ENCODE measurements at places on chromosomes 7 and 10. TPM values are rescaled to one million over a fixed set of nuclear protein-coding genes. Genes with fewer than 3 reads are reported as not detected.

The SYT15B gene
- total RNA-seq = not detected

- H3K27me3 ChIP-seq = peaks cover 2% of the 10 kb centered on the region
- DNase-seq = no peak
- H3K36me3 ChIP-seq = no peaks in the 10 kb centered on the region
- peaks cover 16% of the 10 kb centered on the region for H3K4me1 ChIP-seq
- no peak overlapping the region for H3K27ac ChIP-seq
Measured at GRCh38 chr10:12332572-12333379, 16.6 kb upstream of the CAMK1D start.

GRCh38 chr10:17088118-17088806 lies 41.3 kb downstream of the CUBN start:
- H3K4me3 ChIP-seq = no peak overlapping the region
- DNase-seq = no peak
- H3K36me3 ChIP-seq = peaks cover 4% of the 10 kb centered on the region
- peaks cover 11% of the 10 kb centered on the region for H3K4me1 ChIP-seq

GRCh38 chr7:110311556-110311955 lies 779.4 kb upstream of the LRRN3 start:
- no peak overlapping the region for H3K27ac ChIP-seq
- no peaks in the 10 kb centered on the region for H3K4me1 ChIP-seq
- no peak overlapping the region for H3K4me3 ChIP-seq
- H3K36me3 ChIP-seq = no peaks in the 10 kb centered on the region
- DNase-seq = no peak

DNA sequence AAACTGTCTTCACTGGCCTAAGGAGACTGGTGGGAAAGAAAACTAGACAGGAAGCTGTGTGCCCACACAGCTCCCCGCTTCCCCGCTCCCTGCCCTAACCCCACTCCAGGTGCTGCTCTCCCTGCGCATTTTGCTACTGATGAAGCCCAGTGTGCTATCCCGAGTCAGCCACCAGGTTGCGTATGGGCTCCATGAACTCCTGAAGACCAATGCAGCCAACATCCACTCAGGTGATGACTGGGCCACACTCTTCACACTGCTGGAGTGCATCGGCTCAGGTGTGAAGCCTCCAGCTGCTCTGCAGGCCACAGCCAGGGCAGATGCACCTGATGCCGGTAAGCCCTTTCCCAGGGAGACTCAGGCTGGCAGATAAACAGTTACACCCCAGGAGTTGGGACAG lies 20.3 kb upstream of the NFKB2 start:
- H3K4me3 ChIP-seq = no peak overlapping the region
- no peak overlapping the region for H3K27ac ChIP-seq
- H3K4me1 ChIP-seq = no peaks in the 10 kb centered on the region
- peaks cover 53% of the 10 kb centered on the region for H3K36me3 ChIP-seq

DNA sequence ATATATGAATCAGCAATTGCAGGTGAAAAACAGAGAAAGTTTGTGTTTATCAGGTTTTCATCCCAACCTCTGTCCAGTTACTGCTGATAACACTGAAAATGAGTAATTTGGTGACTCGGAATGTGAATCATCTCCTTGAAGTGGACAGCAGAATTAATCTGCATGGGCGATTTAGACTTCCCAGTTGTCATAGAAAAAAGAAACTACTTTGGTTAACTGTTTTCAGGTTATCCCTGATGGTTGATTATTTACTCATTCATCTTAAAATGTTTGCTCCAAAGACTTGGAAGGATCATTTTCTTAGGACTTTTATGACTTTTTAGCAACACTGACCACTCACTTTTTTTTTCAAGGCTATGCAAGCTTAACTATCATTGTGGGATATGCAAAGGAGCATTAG lies 504.1 kb upstream of the ANKRD30A start:
- H3K4me1 ChIP-seq = no peaks in the 10 kb centered on the region
- no peaks in the 10 kb centered on the region for H3K36me3 ChIP-seq
- no peak overlapping the region for H3K4me3 ChIP-seq

DNA sequence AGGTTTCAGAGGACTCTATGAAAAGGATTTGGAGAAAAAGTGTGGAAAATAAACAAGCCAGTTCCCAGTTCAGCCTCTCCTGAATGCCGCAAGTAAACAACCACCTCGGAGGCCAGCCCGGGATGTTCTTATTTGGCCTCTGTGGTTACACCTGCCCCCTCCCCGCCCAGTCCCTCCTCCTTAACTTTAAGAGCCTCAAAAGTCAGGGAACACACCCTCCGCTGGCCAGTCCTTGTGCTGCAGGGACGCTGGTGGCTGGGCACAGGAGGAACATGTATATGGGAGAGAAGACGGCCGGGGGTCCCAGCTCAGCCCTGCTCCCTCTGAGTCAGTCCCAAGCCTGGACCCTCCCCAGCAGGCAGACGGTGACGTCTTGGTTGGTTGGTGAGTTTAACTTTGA lies 6.1 kb downstream of the CHST3 start:
- peaks cover 12% of the 10 kb centered on the region for H3K4me1 ChIP-seq
- no peak overlapping the region for H3K4me3 ChIP-seq
- no peaks in the 10 kb centered on the region for H3K36me3 ChIP-seq
- no peak overlapping the region for H3K27ac ChIP-seq
- peaks cover 28% of the 10 kb centered on the region for H3K27me3 ChIP-seq

GRCh38 chr7:85014936-85015660 lies 171.8 kb downstream of the SEMA3D start:
- no peaks in the 10 kb centered on the region for H3K4me1 ChIP-seq
- no peak overlapping the region for H3K27ac ChIP-seq
- no peak for DNase-seq
- H3K4me3 ChIP-seq = no peak overlapping the region
- no peaks in the 10 kb centered on the region for H3K36me3 ChIP-seq
- no peaks in the 10 kb centered on the region for H3K27me3 ChIP-seq

DNA sequence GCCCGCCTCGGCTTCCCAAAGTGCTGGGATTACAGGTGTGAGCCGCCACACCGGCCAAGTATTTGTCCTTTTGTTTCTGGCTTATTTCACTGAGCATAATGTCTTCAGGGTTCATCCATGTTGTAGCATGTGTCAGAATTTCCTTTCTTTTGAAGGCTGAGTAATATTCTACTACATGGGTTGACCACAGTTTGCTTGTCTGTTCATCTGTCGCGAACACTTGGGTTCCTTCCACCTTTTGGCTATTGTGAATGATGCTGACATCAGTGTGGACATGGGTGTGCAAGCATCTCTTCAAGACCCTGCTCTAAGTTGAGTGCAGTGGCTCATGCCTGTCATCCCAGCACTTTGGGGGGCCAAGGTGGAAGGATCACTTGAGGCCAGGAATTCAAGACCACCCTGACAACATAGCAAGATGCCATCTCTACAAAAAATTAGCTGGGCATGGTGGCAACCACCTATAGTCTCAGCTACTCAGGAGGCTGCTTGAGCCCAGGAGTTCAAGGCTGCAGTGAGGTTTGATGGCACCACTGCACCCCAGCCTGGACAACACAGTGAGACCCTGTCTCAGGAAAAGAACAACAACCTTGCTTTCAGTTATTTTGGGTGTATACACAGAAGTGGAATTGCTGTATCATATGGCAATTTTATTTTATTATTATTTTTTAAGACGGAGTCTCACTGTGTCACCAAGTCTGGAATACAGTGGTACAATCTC lies 17.0 kb downstream of the CHST12 start:
- DNase-seq = no peak
- H3K27me3 ChIP-seq = no peaks in the 10 kb centered on the region
- no peak overlapping the region for H3K27ac ChIP-seq
- H3K36me3 ChIP-seq = peaks cover 24% of the 10 kb centered on the region

- H3K36me3 ChIP-seq = peaks cover 8% of the 10 kb centered on the region
- H3K4me1 ChIP-seq = peaks cover 35% of the 10 kb centered on the region
- H3K27ac ChIP-seq = no peak overlapping the region
Measured at GRCh38 chr7:23600236-23600635, 3.1 kb downstream of the CCDC126 start.

Data from activated CD4-positive, alpha-beta memory T cell treated with anti-CD3 and anti-CD28 coated beads, Interleukin-2, amount 10 ng/mL, durations not matched to agents 7 days and 5 days (primary cell).